ENCODE measurements at places on chromosomes 7 and 10.

- DNase-seq = no peak
Measured at GRCh38 chr7:84117304-84117703, 77.3 kb downstream of the SEMA3A start.

- DNase-seq = no peak
Measured at GRCh38 chr7:70647801-70648498, 484.0 kb upstream of the GALNT17 start.

DNA sequence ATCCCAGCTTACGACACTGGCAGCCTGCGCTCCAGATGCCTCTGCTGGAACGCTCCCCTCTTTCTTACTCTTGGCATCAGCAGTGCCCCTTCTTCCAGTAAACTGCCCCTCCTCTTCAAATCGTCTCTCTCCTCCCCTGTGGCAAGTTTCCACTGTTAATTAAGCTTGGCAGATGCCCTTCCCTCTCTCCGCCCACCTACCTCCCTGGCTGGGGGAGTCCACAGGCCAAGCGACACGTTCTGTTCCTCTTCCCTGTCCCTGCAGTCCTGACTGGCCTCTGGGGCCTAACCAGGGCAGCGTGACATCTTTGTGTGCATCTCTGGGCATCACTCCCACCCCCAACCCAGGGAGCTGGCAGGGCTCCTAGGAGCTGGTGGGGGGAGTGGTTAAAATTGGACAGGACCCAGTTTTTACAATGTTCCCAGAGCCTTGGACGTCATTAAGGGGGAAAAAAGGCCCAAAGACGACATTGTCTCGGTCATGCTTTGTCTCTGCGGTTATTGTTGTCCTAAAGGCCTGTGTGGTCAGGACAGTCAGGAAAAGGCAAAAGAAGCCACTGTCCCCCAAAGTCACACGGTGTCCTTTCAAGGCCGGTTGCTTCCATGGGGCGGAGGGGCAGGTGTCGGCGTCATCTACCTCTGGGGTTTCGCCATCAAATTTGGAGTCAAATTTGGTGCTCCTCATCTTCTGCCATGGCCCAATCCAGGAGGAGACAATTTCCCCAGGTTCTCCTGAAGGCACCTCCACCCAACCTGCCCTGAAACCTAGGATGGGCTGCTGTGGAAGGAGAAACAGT is 54.2 kb downstream of the DLG5 start:
- no peak for DNase-seq

GRCh38 chr7:140541513-140542227 is 62.4 kb upstream of the MKRN1 start:
- no peak for DNase-seq

- no peak for DNase-seq
Measured at GRCh38 chr10:31650010-31650409, 278.6 kb downstream of the ARHGAP12 start.

GRCh38 chr7:81186691-81187090 is 267.8 kb upstream of the SEMA3C start:
- no peak for DNase-seq

- no peak for DNase-seq
Measured at GRCh38 chr10:93872375-93873158, 21.2 kb upstream of the SLC35G1 start.

DNA sequence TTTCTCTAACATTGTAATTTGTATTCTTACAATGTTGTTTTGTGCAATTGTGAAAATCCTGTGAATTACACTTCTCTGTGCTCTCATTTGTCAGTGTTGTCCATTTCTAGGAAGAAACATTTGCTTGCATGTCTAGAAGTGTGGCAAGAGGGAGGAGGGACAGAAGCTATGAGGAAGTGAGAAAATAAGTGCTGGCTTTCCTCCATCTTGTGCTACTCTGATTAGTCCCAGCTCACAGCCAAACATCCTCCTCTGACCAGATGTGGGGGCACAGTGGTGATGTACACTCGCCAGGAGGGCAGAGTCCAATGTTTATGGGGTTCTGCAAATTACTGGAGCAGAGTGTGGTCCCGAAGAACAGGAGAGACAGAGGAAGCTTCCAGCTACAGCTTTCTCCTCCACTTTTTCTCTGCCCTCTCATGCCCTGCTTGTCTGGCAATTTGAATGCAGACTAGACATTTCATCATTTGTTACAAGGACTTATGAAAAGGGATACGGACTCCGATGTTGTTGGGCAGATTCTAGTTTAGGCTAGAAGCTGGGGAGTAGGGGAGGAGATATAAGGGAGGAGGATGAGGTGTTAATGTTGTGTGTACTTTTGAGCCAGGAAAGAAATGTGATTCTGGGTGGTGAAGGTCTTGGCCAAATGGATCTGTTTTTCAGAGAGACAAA is 131.0 kb upstream of the C1GALT1 start:
- no peak for DNase-seq

DNA sequence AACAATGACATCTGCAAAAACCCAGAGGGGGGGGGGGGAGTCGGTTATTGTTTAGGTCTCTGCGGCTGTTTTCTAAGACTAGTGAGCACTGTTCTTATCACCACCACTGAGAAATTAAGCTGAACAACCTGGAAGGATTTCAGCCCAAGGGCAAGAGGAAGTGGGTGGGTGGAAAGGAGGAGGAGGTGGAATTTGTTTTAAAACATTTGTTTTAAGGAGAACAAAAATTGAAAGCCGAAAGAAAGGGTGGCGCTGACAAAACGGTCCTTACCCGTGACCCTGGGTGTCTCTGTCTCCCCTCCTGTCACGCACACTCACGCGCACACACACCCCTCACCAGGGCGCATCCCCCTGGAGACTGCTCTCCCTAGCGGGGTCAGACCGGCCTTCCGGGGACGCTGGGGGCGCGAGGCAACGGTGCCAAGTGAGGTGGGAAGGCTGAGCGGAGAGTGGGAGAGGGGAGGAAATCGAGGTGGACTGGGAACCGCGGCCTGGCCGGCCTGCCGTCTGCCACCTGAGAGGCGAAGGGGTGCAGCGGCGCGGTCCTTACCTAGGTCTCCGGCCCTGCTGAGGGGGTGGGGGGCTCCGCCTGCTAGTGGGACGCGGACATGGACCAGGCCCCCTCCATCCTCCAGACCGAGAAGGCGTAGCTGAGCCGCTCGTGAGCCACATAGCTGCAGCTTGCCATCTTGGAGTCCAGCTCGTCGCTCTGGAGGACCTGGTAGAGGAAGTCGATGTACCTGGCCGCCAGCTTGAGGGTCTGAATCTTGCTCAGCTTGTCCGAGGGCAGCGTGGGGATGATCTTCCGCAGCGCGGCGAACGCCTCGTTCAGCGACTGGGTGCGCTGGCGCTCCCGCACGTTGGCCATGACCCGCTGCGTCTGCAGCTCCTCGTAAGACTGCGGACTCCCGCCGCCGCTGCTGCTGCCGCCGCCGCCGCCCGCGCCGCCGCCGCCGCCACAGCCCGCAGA is 1.0 kb downstream of the TWIST1 start:
- peak; percentile 22 for DNase-seq

GRCh38 chr10:78742406-78742729 is 326.4 kb upstream of the ZMIZ1 start:
- DNase-seq = no peak

DNA sequence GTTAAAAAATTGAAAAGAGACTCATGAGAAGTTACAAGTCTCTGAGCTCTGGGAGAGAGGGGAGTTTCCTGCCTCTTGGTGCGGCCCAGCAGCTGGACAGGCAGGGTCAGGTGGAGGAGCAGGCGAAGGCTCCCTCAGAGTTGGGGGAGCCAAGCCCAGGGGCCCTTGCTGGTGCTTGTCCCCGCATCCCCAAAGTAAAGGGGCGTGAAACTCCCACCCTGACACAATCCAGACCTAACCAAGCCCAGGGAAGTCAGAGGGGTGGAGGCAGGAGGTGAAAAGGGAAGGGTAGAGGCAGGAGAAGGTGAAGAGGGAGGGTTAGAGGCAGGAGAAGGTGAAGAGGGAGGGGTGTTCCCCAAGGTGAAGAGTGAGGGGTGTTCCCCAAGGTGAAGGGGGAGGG is 322.8 kb downstream of the GLRX3 start:
- no peak for DNase-seq

GRCh38 chr10:25682203-25682851 is 251.7 kb upstream of the MYO3A start:
- DNase-seq = no peak

- DNase-seq = no peak
Measured at GRCh38 chr10:14926722-14927416, 27.0 kb downstream of the DCLRE1C start.

DNA sequence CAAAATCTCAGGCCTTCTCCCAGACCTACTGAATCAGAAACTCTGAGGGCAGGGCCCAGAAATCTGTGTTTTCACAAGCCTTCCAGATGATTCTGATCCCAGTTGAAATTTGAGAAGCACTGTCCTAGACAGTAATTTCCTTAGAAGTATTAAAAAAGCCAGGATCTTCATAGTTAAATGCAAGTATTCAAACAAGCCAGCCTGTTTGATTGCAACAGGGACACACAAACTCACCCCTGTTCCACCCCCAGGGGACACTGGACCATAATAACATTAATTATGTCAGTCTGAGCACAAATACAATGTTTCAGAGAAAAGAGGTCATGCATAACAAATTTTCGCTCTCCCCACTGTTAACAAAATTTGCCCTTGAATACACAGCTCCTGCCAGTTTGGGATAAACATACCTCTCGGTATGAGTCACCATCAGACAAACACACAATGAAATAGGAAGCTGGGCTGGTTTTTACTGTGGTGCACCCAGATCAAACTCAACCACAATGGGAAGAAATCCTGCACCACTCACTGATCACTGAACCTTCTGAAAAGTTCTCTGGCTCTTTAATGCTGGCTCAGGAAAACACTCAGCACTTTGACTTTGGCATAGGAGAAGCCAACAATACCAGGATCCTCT is 34.3 kb downstream of the ABLIM1 start:
- peak; percentile 47 for DNase-seq

DNA sequence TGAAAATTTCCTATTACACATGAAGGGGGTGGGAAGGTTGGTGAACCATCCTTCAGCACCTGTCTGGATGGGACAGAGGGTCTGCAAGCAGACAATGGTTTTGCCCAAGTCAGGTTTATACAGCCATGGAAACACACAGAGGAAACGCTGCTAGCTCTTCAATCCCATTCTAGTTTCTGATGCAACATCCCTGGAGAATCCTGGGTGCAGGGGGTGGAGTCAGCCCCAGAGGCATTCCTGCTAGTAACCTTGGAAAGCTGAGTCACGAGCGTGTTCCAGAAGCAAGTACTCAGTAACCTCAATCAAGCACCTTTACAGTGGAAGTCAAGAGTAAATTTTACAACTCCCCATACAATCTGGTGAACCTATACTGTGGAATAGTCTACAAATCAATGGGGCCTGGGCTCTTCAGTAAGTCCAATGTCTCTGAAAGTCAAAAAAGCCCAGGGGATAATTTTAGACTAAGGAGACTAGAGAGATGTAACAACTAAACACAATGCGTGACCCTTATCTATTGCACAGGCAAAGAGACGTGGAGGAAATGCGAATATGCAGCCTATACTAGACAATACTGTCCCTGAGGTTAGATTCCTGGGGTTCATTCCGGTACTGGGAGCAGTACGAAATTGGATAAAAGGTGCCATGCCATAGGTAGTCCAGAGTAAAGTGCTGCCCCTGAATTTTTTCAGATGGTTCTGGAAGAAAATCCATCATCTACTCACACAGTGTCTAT is 95.4 kb downstream of the ZRANB1 start:
- no peak for DNase-seq

DNA sequence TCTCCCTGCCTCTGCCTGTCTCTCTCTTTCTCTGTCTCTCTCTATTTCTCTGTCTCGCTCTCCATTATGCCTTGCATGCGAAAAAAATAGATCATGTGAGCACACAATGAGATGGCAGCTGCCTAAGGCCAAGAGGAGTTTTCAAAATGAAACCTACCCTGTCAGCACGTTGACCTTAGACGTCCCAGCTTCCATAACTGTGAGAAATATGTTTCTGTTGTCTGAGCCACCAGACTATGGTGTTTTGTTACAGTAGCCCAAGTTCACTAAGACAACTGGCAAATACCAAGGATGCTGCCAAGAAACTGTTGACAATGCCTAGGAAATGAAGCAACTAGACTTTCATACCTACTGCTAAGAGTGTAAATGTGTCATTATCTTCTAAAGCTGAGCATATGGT is 70.6 kb upstream of the PLXDC2 start:
- no peak for DNase-seq

DNA sequence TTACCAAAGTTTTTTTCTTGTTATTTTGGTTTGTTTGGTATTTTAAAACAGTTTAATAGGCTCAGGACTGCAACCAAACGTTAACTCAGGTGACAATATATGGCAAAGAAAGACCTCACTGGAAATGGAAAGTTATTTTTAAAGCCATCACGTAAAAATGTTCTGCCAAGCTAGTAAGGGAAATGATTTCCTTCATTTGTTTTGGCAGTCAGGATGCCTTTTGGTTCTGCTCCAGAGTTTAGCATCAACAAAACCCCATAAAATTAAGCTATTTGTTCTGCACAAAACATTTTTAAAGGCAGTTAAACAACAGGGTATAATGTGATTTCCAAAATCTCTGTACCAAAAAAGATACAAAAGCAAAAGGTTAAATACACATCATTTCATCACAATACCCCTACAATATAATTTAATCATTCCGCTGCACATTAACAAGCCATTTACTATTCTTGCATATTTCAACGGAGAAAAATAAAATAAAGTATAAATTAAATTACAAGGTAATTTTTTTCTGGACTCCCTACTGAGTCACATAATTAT is 172.4 kb downstream of the SEMA3E start:
- DNase-seq = peak; percentile 68

- DNase-seq = no peak
Measured at GRCh38 chr10:77071001-77071511, 566.6 kb downstream of the KCNMA1 start.

DNA sequence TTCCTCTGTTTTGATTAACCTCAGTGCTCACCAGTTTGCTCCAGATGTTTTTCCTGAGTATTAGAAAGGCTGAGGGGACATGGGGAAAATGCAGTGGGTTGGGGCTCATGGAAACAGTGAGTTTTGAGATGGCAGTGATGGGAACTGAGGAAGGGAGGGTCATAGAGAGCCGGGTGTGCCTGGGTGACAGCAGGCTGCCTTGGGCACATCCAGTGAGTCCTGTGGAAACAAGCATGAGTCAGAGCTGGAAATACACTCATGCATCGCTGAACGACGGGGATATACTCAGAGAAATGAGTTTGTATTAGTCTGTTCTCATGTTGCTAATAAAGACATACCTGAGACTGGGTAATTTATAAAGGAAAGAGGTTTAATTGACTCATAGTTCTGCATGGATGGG is 202.2 kb downstream of the TMEM178B start:
- DNase-seq = no peak

GRCh38 chr7:73418113-73418703 is 15.4 kb upstream of the FZD9 start:
- no peak for DNase-seq

DNA sequence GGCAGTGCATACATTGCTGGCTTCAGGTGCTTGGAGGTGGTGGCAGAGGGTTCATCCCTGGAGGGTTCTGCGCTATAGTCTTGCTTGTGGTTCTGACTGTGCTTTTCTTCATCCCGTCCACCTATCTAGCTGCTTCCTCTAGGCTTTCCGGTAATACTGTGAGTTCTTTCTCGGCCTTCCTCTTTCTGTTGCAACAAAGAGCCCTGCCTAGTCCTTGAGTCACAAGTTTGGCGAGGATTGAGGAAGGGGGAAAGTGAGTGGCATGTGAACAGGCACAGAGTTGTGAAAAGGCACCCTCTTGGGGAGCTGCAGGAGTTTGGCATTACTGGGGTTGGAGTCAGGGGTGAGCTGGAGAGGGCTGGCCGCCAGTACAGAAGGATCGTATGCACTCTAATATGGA is 123.0 kb downstream of the SH2D4B start:
- DNase-seq = no peak
